ENCODE measurements at places on chromosomes 4 and X. TPM values are rescaled to one million over a fixed set of nuclear protein-coding genes. Genes with fewer than 3 reads are reported as not detected.

The LEF1 gene
- 1.6 TPM for total RNA-seq

The SLC49A3 gene
- 5.8 TPM for total RNA-seq

The TMEM131L gene
- total RNA-seq, result 26.7 TPM

The ATP6AP2 gene
- total RNA-seq, result 78.7 TPM

The EGFL6 gene
- 0.96 TPM for total RNA-seq

The CLNK gene
- not detected for total RNA-seq

The IL9R gene
- 1.9 TPM for total RNA-seq

The ADAM29 gene
- total RNA-seq, result not detected

The PPARGC1A gene
- 1.9 TPM for total RNA-seq

The IL2RG gene
- total RNA-seq, result 0.94 TPM

The PRR32 gene
- not detected for total RNA-seq

The TSPYL2 gene
- total RNA-seq, result 14.6 TPM

The HTRA3 gene
- total RNA-seq, result 5.5 TPM

The CXCL8 gene
- total RNA-seq, result not detected

The RTL9 gene
- total RNA-seq, result 0.07 TPM

The GLA gene
- total RNA-seq, result 39.4 TPM

The SPOCK3 gene
- 0.27 TPM for total RNA-seq

The RNF128 gene
- total RNA-seq, result 0.99 TPM

The FGFRL1 gene
- 27.3 TPM for total RNA-seq

The HTR2C gene
- total RNA-seq, result 2.3 TPM

The GAB1 gene
- total RNA-seq, result 18.7 TPM

The UCHL1 gene
- total RNA-seq, result 488 TPM

The RP2 gene
- 6.2 TPM for total RNA-seq

The XAGE1A gene
- not detected for total RNA-seq

The CITED1 gene
- 2.2 TPM for total RNA-seq

The ERCC6L gene
- 19.8 TPM for total RNA-seq

Measured in WTC11 (cell line).